ENCODE measurements at places on chromosomes 4 and X.

- H3K4me3 ChIP-seq = no peak overlapping the region
- H3K4me1 ChIP-seq = peaks cover 38% of the 10 kb centered on the region
- DNase-seq = no peak
- no peaks in the 10 kb centered on the region for H3K36me3 ChIP-seq
These were observed 53.1 kb downstream of the CCNI start for GRCh38 chr4:77022560-77023179.

DNA sequence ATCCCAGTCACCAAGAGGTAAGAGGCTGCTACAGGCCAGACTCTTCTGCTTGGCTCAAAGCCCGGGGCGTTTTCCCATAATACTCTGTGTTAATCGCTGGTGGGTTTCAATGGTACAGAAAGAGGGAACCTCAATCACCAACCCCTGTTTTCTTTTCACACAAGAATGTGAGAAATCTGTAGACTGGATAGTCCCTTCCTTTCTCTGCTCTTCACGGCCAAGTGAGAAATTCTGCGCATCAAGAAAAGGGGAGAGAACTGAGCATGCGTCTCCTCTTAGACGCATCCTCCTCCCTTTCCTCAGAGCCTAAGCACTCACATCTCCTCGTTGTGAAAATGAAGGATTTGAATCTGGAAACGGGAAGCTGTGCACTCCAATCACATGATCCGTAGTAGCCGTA lies 64.7 kb downstream of the CLNK start:
- no peaks in the 10 kb centered on the region for H3K36me3 ChIP-seq
- no peaks in the 10 kb centered on the region for H3K27me3 ChIP-seq
- H3K4me3 ChIP-seq = no peak overlapping the region
- no peaks in the 10 kb centered on the region for H3K4me1 ChIP-seq

GRCh38 chr4:143377611-143378099 lies 41.0 kb downstream of the GAB1 start:
- no peak overlapping the region for H3K4me3 ChIP-seq
- no peaks in the 10 kb centered on the region for H3K36me3 ChIP-seq
- no peaks in the 10 kb centered on the region for H3K27me3 ChIP-seq
- no peak for DNase-seq
- H3K4me1 ChIP-seq = peaks cover 37% of the 10 kb centered on the region
- no peak overlapping the region for H3K27ac ChIP-seq

DNA sequence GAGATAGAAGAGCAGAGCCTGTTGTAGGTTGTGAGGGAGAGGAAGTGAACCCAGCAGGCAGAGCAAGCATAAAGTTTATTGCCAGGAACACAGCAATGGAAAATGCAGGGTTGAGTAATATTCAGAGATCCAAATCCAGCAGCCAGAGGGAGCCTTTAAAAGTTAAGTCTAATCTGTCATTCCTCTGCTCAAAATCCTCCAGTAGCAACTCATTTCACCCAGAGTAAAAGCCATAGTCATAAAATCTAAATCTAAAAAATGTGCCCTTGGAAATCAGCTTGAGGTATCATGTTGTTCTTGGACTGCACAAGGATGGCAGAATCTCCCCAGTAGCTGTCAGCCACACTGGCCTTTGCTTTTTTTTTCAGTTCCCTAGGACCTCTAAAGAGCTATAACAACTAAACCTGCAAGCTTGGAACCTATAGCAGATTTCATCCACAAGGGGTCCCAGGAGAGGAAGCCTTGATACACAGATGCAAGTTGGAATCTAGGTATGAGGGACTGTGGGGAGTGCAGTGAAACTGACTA lies 62.9 kb upstream of the FRAS1 start:
- H3K4me3 ChIP-seq = no peak overlapping the region
- H3K36me3 ChIP-seq = no peaks in the 10 kb centered on the region
- H3K27ac ChIP-seq = no peak overlapping the region
- DNase-seq = no peak
- no peaks in the 10 kb centered on the region for H3K4me1 ChIP-seq
- H3K27me3 ChIP-seq = no peaks in the 10 kb centered on the region

DNA sequence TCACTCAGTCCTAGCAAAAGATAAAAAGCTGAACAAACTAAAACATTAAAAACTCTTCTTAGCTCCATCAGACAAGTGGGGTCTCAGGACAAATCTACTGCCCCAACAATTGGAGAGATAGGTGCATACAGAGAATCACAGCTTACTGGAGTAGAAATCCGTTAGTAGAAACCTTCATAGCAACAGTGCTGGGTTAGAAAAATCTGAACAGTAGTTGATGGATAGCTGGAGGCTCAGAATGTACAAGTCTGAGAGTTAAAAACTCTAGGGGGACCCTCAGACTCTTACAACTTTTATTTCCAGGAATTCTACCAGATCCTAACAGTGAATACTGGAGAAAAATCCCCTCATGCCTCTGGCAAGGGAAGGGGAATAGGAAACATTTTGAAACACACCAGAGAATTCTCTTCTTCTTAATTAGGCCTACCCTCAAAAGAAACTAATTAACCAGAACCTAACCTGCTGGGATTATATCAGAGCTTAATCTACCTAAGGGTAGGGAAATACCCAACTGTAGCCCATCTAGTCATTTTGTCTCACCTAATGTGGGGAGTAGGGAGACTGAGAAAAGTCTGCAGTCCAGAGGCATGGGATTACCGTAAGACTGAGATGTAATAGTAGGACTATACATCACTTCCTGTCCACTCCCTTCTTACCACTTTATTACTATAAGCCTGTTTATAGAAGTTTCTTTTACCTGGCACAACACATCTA lies 165.0 kb upstream of the CTSO start:
- no peaks in the 10 kb centered on the region for H3K27me3 ChIP-seq
- no peaks in the 10 kb centered on the region for H3K36me3 ChIP-seq
- DNase-seq = no peak
- no peak overlapping the region for H3K4me3 ChIP-seq
- no peak overlapping the region for H3K27ac ChIP-seq

GRCh38 chrX:115642311-115642710 lies 81.3 kb downstream of the PLS3 start:
- H3K4me1 ChIP-seq = no peaks in the 10 kb centered on the region
- peaks cover 16% of the 10 kb centered on the region for H3K36me3 ChIP-seq
- peak overlapping the region; percentile 41 for H3K27ac ChIP-seq
- DNase-seq = no peak
- no peak overlapping the region for H3K4me3 ChIP-seq
- H3K27me3 ChIP-seq = no peaks in the 10 kb centered on the region

- peaks cover 3% of the 10 kb centered on the region for H3K4me1 ChIP-seq
- H3K36me3 ChIP-seq = no peaks in the 10 kb centered on the region
- peak; percentile 54 for DNase-seq
- H3K27ac ChIP-seq = peak overlapping the region; percentile 2
- H3K4me3 ChIP-seq = peak overlapping the region; percentile 60
- no peaks in the 10 kb centered on the region for H3K27me3 ChIP-seq
These were observed 545 bp downstream of the DOCK11 start for GRCh38 chrX:118495958-118496762.

- no peaks in the 10 kb centered on the region for H3K36me3 ChIP-seq
- peaks cover 10% of the 10 kb centered on the region for H3K4me1 ChIP-seq
- peak; percentile 86 for DNase-seq
- H3K27me3 ChIP-seq = no peaks in the 10 kb centered on the region
- peak within 1 kb of the TSS; percentile 68 for H3K4me3 ChIP-seq
- H3K27ac ChIP-seq = peak within 1 kb of the TSS; percentile 63
These were observed at the start of gene HPRT1 for GRCh38 chrX:134460005-134460861. TSS of gene HPRT1 (plus strand) at chrX:134460165. CDS start at chrX:134460312, 147 bp downstream.

- H3K4me3 ChIP-seq = no peak overlapping the region
- no peaks in the 10 kb centered on the region for H3K4me1 ChIP-seq
- H3K36me3 ChIP-seq = no peaks in the 10 kb centered on the region
- no peak for DNase-seq
These were observed 1283.6 kb downstream of the FSTL5 start for GRCh38 chr4:160880180-160880579.

GRCh38 chr4:85491527-85491926 lies 16.6 kb downstream of the ARHGAP24 start:
- H3K27me3 ChIP-seq = no peaks in the 10 kb centered on the region
- no peak overlapping the region for H3K27ac ChIP-seq
- H3K36me3 ChIP-seq = no peaks in the 10 kb centered on the region

DNA sequence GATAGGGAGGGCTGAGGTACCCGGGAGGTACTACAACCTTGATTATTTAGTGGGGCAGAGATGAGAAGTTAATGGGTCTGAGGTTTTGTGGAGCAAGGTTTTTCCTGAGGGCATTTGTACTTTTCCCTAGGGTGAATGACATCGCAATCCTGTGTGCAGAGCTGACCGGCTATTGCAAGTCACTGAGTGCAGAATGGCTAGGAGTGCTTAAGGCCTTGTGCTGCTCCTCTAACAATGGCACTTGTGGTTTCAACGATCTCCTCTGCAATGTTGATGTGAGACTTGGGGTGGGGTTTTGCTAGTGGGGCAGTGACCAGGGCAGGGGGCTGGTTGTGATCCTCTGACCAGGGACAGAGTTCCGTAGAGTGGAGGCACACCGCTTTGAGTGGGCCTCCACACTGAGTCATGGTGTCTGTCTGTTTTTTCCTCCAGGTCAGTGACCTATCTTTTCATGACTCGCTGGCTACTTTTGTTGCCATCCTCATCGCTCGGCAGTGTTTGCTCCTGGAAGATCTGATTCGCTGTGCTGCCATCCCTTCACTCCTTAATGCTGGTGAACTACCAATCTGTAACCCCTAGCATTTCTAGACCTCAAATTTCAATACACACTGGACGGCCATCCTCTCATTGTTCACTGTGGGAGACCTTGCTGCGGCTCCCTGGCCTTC lies 9.9 kb downstream of the MED12 start:
- no peak for DNase-seq
- H3K27me3 ChIP-seq = no peaks in the 10 kb centered on the region
- no peak overlapping the region for H3K27ac ChIP-seq
- peaks cover 31% of the 10 kb centered on the region for H3K36me3 ChIP-seq
- no peaks in the 10 kb centered on the region for H3K4me1 ChIP-seq
- no peak overlapping the region for H3K4me3 ChIP-seq

DNA sequence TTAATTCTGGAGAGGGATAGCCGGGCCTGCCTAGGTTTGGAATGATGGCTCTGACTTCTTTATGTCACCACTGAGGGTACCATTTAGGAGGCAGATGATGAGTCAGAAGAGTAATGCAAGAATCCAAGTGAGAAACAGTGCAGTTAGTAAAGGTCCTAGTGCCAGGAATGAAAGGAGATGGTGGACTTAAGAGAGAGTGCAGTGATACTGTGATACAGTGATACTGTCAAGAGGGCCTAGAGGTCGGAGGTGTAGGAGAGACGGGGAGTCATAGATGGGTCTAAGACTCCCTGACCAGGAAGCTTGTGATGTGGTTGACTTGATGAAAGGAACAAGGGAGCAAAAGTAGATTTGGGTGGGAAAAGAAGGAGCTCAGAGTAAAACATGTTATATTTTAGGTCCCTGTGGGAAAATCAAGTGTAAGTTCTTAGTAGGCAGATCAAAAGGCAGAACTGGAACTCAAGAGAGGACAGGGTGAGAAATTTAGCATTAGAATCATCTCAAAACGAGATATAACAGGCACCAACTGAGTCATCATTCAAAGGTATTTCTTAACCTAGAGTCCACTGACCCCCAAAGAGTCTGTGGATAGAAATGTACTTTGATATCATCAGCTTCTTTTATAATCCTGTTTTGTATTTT lies 85.0 kb downstream of the NFKB1 start:
- no peak overlapping the region for H3K27ac ChIP-seq
- H3K4me1 ChIP-seq = no peaks in the 10 kb centered on the region
- no peaks in the 10 kb centered on the region for H3K36me3 ChIP-seq
- H3K4me3 ChIP-seq = no peak overlapping the region
- H3K27me3 ChIP-seq = no peaks in the 10 kb centered on the region

DNA sequence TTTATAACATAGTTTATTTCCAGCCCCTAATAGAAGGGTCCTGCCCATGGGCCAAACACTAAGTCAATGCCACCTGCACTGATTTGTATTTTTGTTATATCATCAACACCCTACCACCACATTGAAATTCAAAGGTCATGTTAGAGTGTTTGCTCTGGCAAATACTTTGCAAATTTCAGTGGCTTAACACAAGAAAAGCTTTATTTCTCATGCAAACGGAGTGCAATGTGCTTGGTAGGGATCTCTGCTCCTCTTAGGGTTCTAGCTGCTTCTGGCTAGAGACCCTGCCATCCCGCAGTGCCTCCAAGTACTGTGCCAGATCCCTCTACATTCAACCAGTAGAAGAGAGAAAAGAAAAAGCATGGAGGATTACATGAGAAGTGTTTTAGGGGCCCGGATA lies 230.8 kb upstream of the TET2 start:
- H3K4me1 ChIP-seq = no peaks in the 10 kb centered on the region
- H3K4me3 ChIP-seq = no peak overlapping the region
- H3K36me3 ChIP-seq = no peaks in the 10 kb centered on the region
- H3K27ac ChIP-seq = peak overlapping the region; percentile 40
- H3K27me3 ChIP-seq = no peaks in the 10 kb centered on the region

DNA sequence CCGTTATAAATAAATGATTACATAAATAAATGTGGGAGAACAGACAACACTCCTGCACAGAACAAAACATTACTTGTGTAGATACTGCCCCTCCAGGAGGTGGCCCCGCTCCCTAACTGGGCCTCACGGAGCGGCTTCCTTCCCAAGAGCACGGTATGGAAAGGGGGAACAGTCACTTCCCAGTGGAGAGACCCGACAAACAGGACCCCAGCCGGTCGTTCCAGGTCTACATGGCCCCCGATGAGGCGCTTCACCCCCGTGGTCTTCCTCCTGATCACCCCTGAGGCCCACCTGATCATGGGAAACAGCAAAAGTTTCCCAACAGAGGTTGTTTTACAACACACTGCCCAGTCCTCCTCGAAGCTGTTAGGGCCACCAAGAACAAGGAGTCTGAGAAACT lies 6.6 kb upstream of the SLC6A8 start:
- no peaks in the 10 kb centered on the region for H3K36me3 ChIP-seq
- DNase-seq = no peak
- H3K27me3 ChIP-seq = no peaks in the 10 kb centered on the region
- no peak overlapping the region for H3K4me3 ChIP-seq

GRCh38 chr4:76276813-76277212 lies 25.3 kb downstream of the FAM47E start:
- H3K27ac ChIP-seq = peak overlapping the region; percentile 78
- no peaks in the 10 kb centered on the region for H3K27me3 ChIP-seq
- H3K36me3 ChIP-seq = no peaks in the 10 kb centered on the region
- H3K4me3 ChIP-seq = no peak overlapping the region

DNA sequence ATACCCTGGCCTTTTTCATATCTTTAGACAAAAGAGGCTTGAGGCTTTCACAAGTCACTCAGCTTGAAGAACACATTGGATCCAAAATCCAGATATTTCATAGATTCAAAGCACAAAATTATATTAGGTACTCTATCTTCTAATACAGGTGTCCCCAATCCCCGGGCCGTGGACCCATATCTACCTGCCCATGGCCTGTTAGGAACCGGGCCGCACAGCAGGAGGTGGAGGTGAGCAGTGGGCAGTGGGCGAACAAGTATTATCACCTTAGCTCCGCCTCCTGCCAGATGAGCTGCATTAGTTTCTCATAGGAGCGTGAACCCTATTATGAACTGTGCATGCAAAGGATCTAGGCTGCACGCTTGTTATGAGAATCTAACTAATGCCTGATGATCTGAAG lies 18.7 kb downstream of the YIPF7 start:
- DNase-seq = no peak
